ENCODE measurements at places on chromosomes 11 and 22.
A peak's percentile ranks its signal among the peaks of the same experiment; 100 is the strongest.

DNA sequence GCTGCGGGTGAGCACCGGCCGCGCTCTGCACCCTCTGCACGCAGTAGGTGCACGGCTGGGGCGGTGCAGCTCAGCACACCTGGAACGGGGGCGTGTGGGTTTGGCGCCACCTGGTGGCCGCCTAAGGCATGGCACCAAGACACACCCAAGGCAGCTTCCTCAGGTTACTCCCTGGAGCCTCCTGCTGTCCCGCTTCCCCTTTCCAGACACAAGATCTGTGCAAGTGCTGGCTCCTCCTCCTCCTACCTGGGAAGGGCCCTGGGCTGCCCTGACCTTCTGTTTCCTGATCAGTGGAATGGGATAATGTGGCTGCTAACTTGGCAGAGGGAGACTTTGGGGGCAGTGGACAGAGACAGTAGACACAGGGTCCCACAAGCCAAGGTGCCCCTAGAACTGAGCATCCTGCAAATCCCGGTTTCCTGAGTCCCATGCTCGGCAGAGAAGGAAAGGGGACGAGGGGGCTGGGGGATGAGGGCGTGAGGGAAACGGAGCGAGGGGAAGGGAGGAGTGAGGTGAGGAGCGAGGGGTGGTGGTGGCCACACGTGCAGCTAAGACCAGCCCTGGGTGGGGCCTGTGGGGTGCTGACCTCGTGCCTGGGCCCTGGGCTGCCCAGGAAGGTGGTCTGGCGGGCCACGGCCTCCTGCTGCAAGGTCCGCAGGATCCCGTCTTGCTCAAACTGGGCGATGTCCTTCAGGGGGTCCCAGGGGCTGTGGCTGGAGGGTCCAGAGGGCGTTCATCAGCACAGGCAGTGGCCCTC is 34.8 kb upstream of the CARS1 start:
- peak; percentile 56 for DNase-seq

GRCh38 chr11:83793310-83793709 is 507.1 kb upstream of the CCDC90B start:
- no peak for DNase-seq

- DNase-seq, result no peak
Observed at GRCh38 chr22:31400023-31400397, 606 bp downstream of the DRG1 start.

- DNase-seq, result peak; percentile 57
Observed at GRCh38 chr11:62539238-62539925, 7.2 kb downstream of the AHNAK start.

DNA sequence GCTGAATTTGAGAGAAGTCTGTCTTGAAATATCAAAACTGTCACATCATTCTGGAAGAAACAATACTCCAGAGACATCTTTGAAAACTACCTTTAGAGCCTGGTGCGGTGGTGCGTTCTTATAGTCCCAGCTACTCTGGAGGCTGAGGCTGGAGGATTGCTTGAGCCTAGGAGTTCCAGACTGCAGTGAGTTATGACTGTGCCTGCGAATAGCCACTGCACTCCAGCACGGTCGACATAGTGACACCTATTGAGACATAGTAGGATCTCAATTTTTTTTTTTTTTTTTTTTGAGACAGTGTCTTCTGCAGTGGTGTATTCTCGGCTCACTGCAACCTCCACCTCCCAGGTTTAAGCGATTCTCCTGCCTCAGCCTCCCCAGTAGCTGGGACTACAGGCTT is 11.5 kb upstream of the AIFM3 start:
- no peak for DNase-seq

DNA sequence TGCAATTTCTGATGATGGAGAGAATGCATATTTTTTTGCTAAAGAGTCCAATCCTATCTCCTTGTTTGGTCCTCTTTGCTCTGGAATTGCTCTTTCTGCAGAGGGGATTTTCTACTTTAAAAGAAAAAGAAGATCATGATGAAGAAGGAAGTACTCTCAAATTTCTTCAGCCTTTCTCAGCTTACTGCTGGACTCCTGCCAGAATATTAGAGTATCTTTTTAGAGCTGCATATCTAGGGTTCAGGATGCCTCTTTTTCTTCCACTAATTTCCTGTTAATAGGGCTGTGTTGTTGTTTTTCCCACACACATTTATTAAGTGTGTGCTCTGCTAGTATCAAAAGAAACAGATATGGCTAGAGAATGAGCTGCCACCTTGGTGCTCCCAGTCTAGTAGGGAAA is 18.2 kb downstream of the UBASH3B start:
- no peak for DNase-seq

- no peak for DNase-seq
Observed at GRCh38 chr11:131734871-131735270, 364.5 kb downstream of the NTM start.

DNA sequence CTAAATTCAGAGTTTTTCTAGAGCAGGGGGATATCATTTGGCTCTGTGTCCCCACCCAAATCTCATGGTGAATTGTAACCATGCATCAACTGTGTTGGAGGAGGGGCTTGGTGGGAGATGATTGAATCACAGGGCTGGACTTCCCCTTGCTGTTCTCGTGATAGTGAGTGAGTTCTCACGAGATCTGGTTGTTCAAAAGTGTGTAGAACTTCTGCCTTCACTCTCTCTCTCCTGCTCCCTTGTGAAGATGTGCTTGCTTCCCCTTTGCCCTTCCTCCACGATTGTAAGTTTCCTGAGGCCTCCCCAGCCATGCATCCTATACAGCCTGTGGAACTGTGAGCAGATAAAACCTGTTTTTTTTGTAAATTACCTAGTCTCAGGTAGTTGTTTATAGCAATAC is 22.0 kb upstream of the FBLN1 start:
- no peak for DNase-seq

- DNase-seq, result no peak
Observed at GRCh38 chr11:45264839-45265515, 21.2 kb downstream of the SYT13 start.

- no peak for DNase-seq
Observed at GRCh38 chr11:109849946-109850345, 243.2 kb upstream of the ZC3H12C start.

DNA sequence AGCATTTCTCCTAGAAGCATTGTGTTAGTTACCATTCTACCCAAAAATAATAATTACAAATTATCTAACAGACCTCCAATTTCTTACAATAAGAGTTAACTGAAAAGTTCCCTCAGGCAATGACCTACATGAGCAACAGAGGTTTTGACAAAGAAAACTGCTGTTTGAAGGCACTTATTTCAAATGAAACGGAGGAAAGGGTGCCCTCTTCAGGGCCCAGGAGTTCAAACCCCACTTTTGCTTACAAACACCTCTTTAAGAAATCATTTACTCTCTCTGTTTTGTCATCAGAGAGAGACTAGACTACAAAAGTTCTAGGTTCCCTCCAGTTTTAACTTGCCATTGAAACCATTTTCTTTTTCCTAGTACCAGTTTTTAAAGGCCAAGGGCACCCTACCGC is 56.7 kb downstream of the AMBRA1 start:
- no peak for DNase-seq

- no peak for DNase-seq
Observed at GRCh38 chr11:30586251-30587144, at the start of gene MPPED2. Gene MPPED2, minus strand, starts transcription at chr11:30586353. Its CDS starts 5,980 bp downstream, at chr11:30580373.

GRCh38 chr11:77049026-77049425 is 14.8 kb downstream of the B3GNT6 start:
- DNase-seq, result no peak

DNA sequence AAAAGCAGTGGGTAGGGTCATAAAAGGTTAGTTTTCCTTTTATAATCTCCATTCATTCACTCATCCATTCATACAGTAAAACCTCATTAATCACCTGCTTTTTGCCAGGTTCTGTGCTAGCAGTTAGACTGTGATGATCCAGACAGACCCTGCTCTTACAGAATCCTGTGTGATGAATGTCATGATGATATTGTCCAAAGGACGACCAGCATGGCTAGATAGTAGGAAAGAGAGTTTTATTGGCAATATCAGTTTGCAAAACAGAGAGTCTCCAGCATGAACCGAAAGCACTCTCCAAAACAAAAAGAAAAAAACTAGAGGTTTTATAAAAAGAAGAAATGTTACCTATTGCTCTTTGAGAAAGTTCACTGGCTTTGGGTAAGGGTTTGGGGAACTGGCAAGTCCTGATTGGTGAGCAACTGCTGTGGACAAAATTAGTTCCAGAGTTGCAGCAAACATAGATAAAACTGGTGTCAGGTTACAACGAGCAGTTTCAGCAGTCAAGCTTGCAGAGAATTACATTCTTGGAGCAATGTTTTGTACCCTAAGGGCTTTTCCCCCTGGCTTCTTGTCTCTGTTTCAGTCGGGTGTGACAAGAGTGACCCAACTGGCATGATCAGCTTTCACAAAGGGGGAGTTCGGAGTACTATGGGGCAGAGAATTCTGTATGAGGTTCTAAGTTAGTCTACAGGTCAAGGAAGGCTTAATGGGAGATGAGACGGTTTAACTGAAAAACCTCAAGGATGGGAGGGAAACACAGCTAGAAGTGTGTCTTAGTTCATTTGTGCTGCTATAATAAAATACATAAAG is 58.3 kb downstream of the HSD17B12 start:
- no peak for DNase-seq

GRCh38 chr22:43814264-43814663 is 2.2 kb upstream of the EFCAB6 start:
- DNase-seq, result no peak

DNA sequence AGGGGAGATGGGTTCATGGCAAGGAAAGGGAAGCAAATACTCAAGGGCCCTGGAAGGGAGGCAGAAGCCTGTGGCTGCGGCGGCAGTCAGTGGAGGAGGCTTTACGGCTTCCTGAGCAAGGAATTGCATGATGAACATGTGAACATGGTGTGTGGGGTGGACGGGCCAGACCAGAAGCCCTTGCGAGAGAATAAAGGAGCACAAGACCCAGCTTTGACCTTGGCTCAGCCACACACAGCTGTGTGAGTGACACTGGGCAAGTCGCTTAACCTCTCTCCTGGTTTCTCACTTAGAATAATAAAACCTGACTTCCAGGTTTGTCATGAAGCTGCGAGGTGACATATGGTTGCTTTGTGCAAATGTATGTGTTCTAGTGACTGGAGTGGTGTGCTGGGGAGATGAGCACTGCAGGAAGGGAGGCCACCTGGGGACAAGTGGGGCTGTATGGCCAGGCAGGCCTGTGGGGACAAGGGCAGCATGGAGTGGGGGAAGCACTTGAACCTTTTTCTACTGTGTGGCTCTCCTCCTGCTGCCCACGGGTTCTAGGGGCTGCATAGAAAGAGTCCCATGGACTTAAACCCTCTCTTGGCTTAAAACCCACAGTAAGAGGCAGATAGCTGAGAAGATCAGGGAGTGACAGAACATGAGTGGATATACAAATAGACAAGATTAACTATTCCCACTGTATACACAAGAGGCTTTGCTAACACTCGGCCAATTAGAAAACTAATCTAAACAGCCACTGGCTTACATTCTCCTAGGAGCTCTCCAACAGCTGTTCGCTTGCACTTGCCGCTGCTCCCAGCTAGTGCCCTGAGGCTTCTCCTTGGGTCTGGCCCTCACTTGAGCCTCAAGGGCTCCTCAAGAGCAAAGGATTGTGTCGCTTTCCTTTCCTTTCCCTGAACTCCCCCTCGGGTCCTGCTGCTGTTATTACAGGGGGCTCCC is 67.3 kb upstream of the CDON start:
- DNase-seq, result no peak

DNA sequence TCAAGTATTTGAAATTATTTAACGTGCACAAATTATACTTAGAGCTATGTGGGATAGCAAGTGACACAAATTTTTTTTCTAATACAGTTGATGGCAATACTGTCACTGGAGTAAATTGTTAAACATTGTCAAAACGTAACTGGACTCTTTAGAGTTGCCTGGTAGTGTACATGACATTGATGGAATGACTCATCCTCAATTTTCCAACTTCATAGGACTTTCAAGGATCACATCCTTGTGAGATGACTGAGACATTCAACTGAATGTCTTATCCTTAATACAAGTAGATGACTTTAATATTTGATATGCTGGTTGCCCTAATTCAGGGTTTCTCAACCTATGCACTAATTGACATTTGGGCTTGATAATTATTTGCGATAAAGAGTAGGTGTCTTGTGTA is 310.0 kb downstream of the SWAP70 start:
- no peak for DNase-seq

DNA sequence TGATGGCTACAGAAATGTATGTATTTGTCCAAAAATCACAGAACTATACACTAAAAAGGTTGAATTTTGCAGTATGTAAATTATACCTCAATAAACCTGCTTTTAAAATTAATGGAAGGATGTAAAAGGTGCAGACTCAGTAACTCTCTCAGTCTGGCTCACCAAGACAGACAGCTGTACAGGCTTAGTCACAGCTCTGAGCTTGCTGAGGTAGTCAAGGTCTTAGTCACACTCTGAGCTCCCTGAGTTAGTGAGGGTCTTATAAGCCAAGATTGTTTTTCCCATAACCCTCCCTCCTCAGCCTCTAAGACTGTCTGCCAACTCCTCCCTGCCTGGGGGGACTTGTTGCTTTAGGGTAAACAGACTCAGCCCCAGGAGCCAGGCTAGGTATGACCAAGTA is 59.3 kb upstream of the IZUMO1R start:
- no peak for DNase-seq

DNA sequence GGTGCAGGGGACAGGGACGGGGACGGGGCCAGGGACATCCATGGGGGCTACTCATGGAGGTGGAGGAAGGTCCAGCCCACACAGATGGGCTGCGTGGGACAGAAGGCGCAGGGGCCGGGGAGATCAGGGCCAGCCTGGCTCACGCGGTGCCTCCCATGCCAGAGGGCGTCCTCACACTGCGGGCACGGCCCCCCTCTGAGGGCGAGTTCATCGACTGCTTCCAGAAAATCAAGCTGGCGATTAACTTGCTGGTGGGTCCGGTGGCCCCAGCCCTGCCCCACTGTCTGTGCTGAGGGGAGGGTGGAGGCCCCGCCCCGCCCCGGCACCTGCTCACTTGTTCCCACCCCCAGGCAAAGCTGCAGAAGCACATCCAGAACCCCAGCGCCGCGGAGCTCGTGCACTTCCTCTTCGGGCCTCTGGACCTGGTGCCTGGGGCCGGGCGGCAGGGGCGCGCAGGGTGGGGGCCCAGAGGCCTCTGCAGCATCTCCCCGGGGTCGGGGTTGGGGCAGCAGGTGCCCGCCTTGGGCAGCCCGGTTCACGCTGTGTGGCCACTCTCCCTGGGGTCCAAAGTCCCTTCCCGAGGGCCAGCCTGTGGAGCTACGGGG is 15.8 kb downstream of the EPS8L2 start:
- peak; percentile 37 for DNase-seq

GRCh38 chr11:84642500-84642899 is 984.6 kb downstream of the DLG2 start:
- DNase-seq, result no peak

DNA sequence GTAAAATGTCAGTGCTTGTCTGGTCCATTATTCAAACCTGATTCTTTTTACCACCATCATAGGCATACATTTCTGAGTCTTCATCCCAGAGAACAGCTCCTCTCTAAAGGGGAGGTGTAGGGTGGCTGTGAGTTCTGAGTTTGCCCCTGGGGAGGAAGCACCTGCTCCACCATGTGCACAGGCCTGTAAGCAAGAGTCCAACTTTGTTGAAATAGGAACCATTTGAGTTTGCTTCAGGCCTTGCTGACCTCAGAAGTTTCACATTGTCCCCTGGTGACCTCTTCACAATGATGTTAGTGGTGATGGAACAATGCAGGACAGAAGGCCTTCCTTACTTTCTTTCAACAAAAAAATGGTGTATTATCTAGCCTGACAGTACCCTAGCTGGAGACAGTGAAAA is 54.6 kb upstream of the TOP3B start:
- no peak for DNase-seq
